ENCODE measurements at places on chromosomes 1 and 21.

- DNase-seq: no peak
Measured at GRCh38 chr1:51526248-51526647, 7.2 kb upstream of the EPS15 start.

- DNase-seq: peak; percentile 29
Measured at GRCh38 chr1:216614011-216614934, 109.0 kb downstream of the ESRRG start.

DNA sequence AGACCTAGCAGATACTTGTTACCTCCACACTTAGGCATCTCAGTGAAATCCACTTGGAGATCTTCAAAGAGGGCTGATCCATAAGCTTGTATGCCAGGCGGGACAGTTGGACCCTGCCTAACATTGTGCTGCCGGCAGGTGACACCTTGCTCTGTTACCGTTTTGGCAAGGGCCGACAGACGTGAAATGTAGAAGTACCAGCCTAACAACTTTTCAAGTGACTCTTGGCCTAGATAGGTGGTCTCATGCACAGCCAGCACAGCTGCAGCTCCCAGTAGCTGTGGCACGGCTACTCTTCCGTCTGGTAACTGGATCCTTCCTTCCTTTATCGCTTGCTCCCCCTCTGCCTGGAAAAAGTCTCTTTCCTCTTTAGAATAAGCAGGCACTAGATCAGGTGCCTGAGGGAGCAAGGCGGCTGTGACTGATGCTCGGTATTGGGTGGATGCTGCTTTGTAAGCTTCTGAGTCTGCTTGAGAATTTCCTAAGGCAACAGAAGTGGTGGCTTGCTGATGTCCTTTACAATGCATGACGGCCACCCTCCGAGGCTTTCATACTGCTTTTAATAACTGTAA is 713.5 kb downstream of the AMY1C start:
- DNase-seq: no peak

DNA sequence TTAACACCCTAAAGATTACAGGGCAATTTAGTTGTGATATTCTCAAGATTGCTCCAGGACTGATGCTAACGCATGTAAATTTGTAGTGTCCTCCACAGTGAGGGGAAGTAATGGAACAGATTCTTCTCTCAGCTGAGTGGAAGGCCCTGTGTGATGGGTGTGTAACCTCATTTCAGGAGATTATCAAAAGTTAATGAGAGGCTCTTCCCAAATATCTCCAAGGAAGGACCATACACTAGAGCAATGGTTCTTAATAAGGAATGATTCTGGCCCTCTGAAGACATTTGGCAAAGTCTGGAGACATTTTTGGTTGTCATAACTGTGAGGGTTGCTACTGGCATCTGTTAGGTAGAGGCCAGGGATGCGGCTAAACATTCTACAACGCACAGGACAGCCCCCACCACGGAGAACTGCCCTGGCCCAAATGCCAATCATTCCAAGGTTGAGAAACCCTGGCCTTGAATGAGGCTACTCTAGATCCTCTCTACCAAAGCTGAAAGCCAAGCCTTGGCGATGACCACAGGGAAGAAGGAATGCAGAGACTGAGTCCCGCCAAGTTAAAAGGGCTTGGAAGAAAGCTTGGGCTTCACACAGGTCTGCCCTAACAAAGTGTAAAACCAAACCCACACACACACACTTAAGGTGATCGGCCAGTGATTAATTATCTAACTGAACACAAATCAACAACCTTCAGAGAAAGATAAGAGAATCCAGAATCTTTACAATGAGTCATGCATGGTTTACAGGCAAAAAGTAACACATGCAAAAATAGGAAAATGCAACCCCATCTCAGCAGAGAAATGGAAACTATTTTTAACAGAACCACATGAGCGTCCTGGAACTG is 135.8 kb downstream of the SYF2 start:
- DNase-seq: no peak

GRCh38 chr1:246669659-246670058 is 54.5 kb upstream of the SCCPDH start:
- no peak for DNase-seq

GRCh38 chr21:38120984-38121855 is 135.6 kb upstream of the KCNJ15 start:
- DNase-seq: peak; percentile 24

DNA sequence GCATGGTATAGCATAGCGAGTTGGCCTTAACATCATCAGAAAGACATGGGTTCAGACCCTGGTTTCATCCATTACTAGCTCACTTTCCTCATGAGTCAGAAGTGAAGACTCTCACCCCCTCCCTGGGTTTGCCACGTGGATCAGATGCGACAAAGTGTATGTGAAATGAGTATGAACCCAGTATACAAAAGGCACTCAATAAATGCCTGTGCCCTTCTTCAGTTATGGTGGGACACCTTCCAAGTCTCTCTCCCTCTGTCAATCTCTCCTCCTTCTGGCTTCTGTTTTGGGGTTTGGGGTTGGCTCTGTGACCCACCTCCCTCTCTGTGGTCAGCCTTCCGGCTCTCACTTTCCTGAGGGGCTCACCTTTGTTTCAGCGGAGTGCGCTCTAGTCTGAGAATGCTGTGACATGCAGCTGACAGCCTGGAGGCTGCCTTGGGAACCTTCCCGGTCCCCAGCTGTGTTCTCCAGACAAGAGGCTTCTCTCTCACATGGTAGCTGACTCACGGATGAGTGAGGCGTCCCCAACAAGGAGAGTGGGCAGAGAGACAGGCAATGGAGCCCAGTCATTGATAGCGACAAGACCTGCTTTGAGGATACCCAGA is 155.0 kb upstream of the EDN2 start:
- DNase-seq: no peak

DNA sequence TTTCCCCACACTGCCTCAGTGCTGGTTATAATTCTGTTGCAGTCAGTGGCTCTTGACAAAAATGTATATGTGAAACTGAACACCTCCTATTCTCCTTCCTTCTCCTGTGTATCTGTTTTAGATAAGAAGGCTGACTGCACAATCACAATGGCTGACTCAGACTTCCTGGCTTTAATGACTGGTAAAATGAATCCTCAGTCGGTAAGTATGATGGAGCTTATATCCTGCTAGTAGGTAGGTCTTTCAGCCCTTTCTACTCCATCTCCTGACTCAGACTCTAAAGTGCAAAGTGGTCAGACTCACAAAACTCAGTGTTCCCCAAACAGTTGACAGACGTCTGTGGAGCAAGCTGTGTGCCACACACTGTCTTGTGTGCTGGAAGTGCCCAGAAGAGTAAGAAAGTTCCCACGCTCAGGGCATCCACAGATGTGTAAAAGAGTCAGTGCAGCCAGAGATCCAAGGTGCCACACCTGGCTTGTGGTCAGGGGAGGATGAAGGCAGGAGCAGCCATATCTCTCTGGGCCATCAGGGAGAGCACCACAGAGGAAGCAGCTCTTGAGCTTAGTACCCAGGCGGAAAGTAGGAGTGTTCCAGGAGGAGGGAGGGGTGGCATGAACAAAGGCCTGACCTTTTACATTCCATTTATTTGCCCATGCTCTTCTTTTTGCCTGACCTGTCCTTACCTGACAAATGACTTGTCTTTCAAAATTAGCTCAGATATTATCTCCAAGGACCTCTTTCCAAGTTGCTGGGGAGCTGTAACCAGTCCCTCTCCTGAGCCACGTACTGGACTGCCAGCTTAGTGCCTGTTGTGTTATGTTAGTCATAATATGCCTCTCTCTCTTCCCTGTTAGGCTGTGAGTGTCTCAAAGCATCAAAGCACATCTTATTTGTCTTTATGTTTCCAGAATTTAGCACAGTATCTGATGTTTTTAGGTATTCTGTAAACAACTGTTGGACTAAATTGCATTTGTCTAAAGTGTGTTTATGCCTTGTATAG is 14.0 kb upstream of the PODN start:
- no peak for DNase-seq
